ENCODE measurements at places on chromosomes 1 and 21. TPM values are rescaled to one million over a fixed set of nuclear protein-coding genes. Genes with fewer than 3 reads are reported as not detected.
A peak's percentile ranks its signal among the peaks of the same experiment; 100 is the strongest.

DNA sequence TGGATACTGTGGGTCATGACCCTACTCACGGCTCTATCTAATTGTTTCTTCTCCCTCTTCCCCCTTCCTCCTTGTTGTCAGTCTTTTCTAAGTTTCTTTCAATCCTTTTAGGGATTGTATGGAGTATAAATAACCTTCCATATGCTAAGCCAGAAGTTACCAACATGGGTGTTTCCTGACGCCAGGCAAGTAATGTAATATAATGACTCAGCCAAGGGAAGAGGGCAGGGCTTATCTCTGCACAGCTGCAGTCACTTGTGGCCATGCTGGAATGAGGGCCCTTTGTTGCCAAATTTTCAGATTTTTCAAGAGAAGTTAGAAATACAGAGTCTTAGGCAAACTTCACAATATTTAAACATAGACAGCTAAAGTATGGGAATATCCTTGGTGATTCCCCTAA lies 194.6 kb downstream of the ST6GALNAC3 start:
- DNase-seq, result no peak

DNA sequence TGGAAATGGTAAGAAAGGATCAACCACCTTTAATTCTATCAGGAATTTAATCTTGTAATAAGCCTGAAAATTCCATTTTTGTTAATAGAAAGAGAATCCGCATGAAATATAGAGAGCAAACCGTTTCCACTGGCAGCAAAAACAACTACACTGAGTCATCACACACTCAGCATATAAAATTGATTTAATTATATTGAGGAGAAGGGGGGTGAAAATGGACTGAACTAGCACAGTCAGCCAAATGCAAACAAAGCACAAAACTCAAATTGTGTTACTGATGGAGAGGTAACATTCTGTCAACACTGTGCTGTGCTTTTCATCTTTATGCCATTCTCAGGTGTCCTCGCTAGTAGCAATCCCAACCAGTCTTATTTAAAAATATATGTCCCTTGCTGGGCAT lies 1583.9 kb downstream of the MRPL39 start:
- no peak for DNase-seq

DNA sequence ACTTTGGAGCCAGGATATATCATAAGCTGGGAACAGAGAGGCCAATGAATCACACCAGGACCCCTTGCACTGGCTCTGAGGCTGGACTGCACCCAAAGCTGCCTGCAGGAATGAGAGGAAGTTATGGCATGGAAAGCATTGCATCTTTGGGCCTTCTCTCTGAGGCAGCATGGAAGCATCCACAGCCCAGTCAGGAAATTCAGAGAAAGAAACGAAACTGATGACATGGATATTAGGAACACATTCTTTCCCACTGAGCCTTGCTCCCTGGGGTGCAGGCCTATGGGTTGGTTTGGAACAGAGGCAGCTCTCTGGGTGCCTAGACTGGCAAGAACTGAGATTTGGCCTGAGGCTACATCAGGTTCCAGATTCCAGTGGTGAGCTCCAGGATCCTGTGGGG lies 98.6 kb downstream of the NGF start:
- no peak for DNase-seq

- DNase-seq, result no peak
Measured at GRCh38 chr1:68216089-68216772, 16.1 kb downstream of the WLS start.

DNA sequence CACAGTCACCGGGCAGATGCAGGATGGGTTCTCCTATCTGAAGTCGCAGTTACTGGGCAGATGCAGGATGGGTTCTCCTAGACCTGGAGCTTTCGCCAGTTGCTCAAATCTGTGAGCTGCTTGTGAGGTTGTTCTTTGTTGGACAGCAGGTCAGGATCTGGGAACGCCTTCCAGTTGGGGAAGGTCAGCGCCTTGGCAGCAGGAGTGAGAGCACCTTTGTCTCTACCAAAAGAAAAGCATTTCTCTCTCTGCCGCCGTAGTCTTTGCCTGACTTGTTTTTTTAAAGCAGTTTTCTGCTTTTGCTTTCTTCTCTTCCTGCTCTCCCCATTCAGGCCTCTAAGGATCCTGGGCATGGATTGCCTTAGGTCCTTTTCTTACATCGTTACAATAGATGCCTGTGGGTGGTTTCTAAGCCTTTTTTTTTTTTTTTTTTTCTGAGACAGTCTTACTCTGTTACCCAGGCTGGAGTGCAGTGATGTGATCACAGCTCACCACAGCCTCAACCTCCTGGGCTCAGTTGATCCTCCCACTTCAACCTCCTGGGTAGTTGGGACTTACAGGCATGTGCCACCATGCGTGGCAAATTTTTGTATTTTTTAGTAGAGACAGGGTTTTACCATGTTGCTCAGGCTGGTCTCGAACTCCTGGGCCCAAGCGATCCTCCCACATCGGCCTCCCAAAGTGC lies 15.7 kb downstream of the PEX14 start:
- DNase-seq, result no peak

GRCh38 chr1:153610334-153610733 lies 2.6 kb downstream of the S100A16 start:
- no peak for DNase-seq

DNA sequence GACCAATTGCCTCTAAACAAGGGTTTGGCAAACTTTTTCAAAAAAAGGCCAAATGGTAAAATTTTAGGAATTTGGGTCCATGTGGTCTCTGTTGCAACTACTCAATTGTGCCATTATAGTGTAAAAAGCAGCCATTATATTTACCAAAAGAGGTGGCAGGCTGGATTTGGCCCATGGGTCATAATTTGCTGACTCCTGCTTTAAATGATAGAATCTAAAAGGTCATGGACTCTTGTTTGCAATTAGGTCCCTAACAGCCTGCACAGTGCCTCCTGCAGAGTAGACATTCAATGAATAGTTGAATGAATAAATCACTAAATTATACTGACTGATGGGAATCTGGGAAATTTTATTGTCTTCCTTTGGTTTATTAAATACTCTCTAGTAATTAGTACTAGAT lies 6.2 kb downstream of the BECN2 start:
- no peak for DNase-seq

- peak; percentile 52 for DNase-seq
Measured at GRCh38 chr1:41101950-41102607, 80.6 kb upstream of the SLFNL1 start.

The IVL gene
- polyA plus RNA-seq, result not detected

The NHLH2 gene
- polyA plus RNA-seq, result not detected

The RHOU gene
- 44.2 TPM for polyA plus RNA-seq

The TAS1R3 gene
- polyA plus RNA-seq, result 0.69 TPM

The SPRR2E gene
- polyA plus RNA-seq, result not detected

The NES gene
- 26.5 TPM for polyA plus RNA-seq
